ENCODE measurements at places on chromosomes 1 and 21.

- H3K27me3 ChIP-seq, result peaks cover 24% of the 10 kb centered on the region
- no peak overlapping the region for H3K27ac ChIP-seq
- no peak overlapping the region for H3K4me3 ChIP-seq
- no peak for DNase-seq
- H3K36me3 ChIP-seq, result no peaks in the 10 kb centered on the region
- H3K4me1 ChIP-seq, result no peaks in the 10 kb centered on the region
Measured at GRCh38 chr1:14603645-14604044, 5.2 kb downstream of the KAZN start.

DNA sequence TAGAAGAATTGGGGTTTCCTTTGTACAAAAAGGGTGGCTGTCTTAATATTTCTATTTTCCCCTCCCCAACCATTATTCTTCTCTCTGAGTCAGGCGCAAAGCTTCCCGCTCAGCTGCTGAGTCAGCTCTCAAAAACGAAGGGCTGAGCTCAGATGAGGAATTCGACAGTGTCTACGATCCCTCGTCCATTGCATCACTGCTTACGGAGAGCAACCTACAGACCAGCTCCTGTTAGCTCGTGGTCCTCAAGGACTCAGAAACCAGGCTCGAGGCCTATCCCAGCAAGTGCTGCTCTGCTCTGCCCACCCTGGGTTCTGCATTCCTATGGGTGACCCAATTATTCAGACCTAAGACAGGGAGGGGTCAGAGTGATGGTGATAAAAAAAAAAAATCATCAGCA lies 3.0 kb upstream of the TUFT1 start:
- no peaks in the 10 kb centered on the region for H3K27me3 ChIP-seq
- H3K4me3 ChIP-seq, result no peak overlapping the region
- peaks cover 19% of the 10 kb centered on the region for H3K4me1 ChIP-seq
- H3K36me3 ChIP-seq, result peaks cover 20% of the 10 kb centered on the region

GRCh38 chr1:111953797-111954196 lies 35.7 kb downstream of the KCND3 start:
- no peak for DNase-seq
- H3K27ac ChIP-seq, result no peak overlapping the region
- H3K4me3 ChIP-seq, result no peak overlapping the region
- no peaks in the 10 kb centered on the region for H3K36me3 ChIP-seq
- H3K27me3 ChIP-seq, result peaks cover 3% of the 10 kb centered on the region

- no peak for DNase-seq
- H3K27ac ChIP-seq, result no peak overlapping the region
- no peak overlapping the region for H3K4me3 ChIP-seq
- H3K36me3 ChIP-seq, result no peaks in the 10 kb centered on the region
- no peaks in the 10 kb centered on the region for H3K27me3 ChIP-seq
Measured at GRCh38 chr1:202591515-202591914, 118.7 kb downstream of the SYT2 start.
